GM12891 (cell line): ENCODE measurements at places on chromosomes 2 and 18.

DNA sequence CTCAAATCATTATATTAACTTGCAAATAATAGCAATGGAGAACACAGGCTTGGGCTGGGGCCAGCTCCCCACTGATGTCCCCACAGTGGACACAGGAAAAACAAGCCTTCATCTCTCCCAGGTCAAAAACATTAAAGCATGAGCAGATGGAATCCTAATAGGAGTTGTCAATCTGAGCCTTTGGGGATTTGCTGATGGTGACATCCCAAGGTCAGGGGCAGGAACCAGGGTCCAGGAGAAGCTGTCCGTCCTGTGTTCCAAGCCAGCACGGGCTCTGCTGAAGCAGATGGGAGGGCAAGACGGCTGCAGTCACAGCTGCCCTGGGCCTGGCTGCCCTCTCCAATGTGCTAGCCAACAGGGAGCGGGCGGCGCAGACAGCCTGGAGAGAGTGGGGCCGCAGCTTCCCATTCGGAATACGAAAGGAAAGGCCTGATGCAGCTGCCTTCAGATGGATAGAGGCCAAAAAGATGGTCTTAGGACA is 135.5 kb downstream of the NDUFA10 start:
- DNase-seq: no peak

- no peak for DNase-seq
Measured at GRCh38 chr2:147763861-147764260, 81.0 kb upstream of the ACVR2A start.

GRCh38 chr2:156437272-156437930 is 1.2 kb downstream of the GPD2 start:
- DNase-seq: no peak

- no peak for DNase-seq
Measured at GRCh38 chr2:54574860-54575247, 118.7 kb downstream of the SPTBN1 start.

- DNase-seq: no peak
Measured at GRCh38 chr2:134190807-134191203, 63.1 kb upstream of the MGAT5 start.

DNA sequence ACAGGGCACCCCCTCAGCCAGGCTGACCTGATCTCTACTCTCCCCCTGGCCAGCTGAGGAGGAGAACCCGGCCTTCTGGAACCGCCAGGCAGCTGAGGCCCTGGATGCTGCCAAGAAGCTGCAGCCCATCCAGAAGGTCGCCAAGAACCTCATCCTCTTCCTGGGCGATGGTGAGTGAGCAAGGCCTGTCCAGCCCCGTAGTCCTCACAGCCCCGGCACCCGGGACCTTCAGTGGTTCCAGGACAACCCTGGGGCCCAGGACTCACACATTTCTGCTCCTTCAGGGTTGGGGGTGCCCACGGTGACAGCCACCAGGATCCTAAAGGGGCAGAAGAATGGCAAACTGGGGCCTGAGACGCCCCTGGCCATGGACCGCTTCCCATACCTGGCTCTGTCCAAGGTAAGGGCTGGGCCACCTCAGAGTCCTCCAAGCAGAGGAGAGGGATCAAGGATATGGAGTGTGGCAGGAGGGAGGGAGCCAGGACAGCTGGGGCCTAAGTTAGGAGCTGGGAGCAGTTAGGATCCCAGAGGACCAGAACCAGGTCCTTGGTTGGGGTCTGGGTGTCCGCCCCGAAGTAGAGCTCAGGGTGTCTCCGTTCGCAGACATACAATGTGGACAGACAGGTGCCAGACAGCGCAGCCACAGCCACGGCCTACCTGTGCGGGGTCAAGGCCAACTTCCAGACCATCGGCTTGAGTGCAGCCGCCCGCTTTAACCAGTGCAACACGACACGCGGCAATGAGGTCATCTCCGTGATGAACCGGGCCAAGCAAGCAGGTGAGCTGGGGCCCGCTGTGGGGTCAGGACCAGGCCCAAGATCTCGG is 555 bp downstream of the ALPI start:
- no peak for DNase-seq
